T1000 (cell line): ENCODE measurements at places on chromosomes 6 and 20.

- DNase-seq: no peak
These were observed 164.1 kb downstream of the FRK start for GRCh38 chr6:115896538-115897129.

DNA sequence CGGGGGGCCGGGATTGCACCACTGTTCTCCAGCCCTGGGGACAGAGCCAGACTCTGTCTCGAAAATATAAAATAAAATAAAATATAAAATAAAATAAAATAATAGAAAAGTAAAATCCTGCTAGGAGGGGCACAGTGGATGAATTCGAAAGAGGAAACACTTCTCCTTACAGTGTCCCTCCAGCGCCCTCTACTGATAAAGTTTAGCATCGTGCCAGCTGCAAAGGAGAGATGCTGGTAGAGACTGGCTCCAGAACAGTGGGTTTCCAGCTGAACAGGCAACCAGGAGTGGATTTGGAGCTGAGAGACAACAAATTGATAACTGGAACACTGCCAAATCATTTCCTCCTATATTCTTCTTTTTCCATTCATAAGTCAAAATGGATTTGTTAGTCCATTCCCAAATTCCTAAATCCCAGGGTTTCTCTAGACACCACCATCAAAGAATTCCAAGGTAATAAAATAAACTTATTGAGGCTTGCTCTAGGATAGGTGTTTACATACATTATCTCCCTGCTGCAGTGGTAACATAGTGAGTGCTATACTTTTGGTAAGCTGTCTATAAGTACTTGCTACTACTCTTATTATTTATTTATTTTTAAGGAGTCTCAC lies 31.7 kb upstream of the TBPL1 start:
- peak; percentile 40 for DNase-seq

GRCh38 chr6:134278000-134278399 lies 39.9 kb downstream of the SGK1 start:
- DNase-seq: no peak

- DNase-seq: no peak
These were observed 754.7 kb upstream of the NRSN1 start for GRCh38 chr6:23371132-23371915.

GRCh38 chr20:21548390-21549035 lies 34.6 kb upstream of the NKX2-2 start:
- no peak for DNase-seq

DNA sequence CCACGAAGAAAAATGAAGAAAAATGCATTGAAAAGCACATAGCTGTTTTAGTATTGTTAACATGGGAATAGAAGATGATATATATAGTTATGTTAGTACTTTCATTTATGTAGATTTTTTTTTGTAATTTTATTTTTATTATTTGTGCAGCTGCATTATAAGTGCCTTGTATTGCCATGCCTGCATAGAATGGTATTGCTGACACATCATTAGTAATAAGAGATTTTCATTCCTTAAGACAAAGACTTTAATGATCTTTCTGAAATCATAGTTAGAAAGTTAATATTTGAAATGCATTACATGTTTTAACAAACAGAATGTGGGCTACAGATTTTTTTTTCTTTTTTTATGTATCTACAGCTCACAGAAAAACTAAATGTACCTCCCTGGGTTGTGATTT lies 506.5 kb downstream of the NKAIN2 start:
- no peak for DNase-seq

DNA sequence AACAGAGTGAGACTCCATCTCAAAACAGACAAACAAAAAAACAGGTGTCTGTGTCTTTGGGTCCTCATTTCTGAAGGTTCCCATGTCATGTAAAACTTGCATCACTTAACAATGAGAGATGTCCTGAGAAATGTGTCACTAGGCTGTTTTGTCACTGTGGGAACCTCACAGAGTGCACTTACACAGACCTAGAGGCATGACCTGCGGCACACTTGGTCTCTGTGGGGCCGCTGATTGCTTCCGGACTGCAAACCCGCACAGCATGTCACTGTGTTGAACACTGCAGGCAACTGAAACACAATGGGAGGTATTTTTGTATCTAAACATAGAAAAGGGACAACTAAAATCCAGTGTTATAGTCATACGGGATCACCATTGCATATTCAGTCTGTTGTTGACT lies 42.3 kb upstream of the TMEM181 start:
- no peak for DNase-seq

DNA sequence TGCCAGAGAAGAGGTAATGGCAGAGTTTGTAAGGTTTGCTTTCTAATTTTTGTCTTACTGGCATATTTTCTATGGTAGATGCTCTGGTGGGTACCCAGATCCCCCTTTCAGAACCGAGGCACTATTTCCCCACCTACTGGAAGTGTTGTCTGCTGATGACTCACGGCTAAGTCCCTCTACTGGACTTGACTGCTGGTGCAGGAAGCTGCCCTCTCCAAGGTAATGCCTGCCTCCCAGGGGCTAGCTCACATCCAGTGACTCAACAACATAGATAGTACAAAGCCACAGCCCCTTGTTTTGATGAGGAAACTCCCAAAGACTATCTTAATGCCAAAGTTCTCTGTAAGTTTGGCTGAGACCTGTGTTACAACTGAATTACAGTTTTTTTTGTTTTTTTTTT lies 285.4 kb upstream of the FLRT3 start:
- DNase-seq: peak; percentile 32

DNA sequence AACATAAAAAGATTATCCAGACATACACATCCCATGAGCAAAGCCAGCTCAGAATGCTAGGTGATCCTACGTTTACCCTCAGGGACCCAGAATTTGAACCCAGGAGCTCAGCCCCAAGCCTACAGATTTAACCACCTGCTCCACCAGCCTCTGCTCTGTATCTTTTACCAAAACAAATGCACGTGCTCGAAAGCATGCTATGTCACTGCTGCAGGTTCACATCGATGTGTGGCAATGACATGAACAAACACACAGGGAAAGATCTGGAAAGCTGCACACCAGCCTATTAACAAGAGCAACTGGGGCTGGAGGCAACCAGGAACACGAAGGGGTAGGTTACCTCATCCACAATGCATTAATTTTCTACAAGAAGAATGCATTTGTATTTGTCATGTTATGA lies 32.1 kb downstream of the PREX1 start:
- DNase-seq: no peak

- no peak for DNase-seq
These were observed 13.7 kb upstream of the FAM110A start for GRCh38 chr20:819680-820322.

DNA sequence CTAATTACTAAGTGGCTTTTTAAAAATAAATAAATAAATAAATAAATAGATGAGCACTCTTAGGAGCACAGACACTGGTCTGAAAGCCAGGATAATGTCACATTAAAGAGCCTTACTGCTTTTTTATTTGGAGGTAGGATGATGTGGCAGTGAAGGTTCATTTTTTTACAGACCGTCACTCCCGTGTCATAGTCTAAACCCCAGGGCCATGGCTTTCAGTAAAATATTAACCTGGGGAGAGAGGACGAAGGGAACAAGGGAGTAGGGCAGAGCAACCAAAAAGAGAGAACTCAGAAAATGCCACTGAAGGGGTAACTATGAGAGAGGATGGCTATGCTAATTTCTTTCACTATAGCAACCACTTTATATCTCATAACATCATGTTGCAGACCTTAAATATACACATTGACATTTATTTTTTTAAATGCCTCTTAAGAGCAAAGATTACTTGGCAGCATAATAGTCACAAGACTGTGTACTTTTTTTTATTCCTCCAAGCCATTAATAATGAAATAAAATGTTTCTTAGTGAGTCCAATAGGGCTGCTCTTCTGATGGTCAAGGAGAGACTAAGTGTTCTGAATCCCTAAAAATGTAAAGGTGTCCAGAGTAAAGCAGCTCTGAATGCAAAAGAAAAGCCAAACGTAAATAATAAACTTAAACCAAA lies 100.9 kb upstream of the SIM1 start:
- no peak for DNase-seq

DNA sequence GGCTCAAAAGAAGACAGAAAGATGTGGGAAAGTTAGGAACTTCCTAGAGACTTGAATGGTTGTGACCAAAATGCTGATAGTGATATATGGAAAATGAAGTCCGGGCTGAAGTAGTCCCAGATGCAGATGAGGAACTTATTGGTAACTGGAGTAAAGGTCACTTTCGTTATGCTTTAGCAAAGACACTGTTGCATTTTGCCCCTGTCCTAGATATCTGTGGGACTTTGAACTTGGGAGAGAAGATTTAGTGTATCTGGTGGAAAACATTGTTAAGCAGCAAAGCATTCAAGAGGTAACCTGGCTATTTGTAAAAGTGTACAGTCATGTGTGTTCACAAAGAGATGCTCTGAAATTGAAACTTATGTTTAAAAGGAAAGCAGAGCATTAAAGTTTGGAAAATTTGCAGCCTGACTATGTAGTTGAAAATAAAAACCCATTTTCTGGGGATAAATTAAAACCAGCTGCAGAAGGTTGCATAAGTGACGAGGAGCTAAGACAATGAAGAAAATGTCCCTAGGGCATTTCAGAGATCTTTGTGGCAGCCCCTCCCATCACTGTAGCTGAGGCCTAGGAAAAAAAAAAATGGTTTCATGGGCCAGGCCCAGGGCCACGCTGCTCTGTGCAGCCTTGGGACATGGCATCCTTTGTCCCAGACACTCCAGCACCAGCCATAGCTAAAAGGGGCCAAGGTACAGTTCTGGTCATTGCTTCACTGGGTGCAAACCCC lies 1692.2 kb downstream of the HACE1 start:
- DNase-seq: no peak

- DNase-seq: no peak
These were observed 596.0 kb downstream of the COL12A1 start for GRCh38 chr6:74609871-74610270.

- no peak for DNase-seq
These were observed 718.9 kb downstream of the EPHA7 start for GRCh38 chr6:92700411-92700810.

DNA sequence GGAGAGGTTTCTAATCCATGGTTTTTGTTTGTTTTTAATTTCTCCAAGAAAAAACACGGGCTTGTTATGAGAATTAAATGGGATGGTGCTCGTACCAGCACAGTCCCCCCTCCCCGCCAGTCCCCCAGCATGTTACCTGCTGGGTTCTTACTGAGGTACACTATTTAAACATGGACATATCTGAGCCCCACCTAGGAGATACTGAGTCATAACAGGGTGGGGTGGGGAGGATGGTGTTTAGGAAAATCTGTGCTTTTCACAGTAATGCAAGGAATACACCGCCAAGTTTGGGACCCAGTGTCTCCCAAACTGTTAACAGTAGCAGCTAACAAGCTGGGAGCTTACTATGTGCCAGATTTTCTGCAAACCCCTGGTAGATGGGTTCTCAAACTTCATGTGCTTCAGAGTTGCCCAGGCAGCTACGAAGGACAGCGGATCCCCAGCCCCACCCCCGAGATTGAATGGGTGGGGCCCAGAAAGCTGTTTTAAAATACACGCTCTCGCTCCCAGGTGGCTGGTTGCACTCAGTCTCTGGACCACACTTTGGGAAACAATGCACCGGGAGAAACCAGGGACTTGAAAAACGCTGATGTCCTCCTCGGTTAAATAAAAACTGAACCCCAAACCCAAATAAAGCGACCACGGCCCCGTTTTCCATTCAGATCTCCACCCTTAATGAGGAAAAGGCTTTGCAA lies 995 bp downstream of the ZFP64 start:
- DNase-seq: peak; percentile 16

DNA sequence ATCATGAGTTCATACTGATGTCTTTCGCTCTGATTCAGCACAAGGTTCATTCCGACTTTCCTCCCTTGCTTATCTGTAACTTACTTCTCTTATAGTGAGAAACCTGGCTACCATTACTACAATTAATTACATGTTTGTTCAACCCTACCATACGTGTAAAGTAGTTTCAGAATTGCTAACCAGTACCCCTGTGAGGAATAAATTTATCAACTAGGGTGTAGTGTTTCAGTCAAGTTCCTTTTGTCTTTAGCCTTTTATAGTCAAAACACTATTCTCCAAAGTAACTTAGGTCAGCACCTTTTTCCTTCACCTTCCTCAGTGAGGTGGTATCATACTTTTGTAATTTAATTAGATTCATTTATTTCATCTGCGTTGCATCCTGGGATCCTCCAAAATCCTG lies 64.9 kb downstream of the MAP3K4 start:
- no peak for DNase-seq

DNA sequence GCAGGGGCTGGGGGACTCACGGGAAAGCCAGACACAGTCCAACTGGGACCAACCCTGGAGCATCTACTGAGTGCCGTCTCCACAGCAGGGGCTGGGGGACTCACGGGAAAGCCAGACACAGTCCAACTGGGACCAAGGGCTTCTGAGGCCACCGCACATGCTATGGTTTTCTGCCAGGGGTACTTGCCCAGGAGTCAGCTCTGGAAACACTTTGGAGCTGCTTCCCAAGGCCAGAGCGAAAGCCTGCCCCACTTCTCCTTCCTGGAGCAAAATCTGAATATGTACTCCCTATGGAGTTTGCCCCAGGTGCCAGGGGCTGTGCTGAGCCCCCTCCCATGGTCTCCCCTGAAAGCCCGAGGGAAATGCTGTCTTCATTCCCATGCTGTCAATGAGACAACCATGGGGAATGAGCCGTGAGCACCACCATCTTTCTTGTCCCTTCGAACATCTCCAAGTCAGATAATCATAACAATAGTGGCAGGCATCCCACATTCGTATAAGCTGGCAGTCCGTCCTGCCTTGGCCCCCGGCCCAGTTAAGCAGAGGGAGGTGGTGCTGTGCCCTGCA lies 18.5 kb downstream of the PCK1 start:
- DNase-seq: no peak

- peak; percentile 17 for DNase-seq
These were observed 1.1 kb downstream of the RGS17 start for GRCh38 chr6:153129873-153130514.

DNA sequence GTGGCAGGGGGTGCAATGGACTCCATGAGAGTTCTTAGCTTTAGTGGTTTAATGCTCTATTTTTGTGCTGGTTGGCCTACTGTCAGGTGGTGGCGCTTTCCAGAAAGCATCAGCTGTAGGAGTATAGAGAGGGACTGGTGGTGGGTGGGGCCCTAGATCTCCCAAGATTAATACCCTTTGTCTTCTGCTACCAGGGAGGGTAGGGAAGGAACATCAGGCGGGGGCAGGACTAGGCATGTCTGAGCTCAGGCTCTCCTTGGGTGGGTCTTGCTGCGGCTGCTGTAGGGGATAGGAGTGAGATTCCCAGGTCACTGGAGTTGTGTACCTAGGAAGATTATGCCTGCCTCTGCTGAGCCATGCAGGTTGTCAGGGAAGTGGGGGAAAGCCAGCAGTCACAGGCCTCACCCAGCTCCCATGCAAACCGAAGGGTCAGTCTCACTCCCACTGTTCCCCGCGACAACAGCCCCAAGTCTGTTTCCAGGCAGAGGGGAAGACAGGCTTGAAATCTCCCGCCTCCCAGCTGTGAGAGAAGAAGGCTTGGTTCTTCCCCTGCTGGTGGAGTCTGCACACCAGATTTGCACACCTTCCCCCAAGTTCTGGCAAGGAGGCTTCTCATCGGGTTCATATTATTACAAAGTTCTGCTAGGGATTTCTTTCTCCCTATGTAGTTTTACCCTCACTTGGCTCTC lies 46.7 kb upstream of the PKIB start:
- DNase-seq: no peak

DNA sequence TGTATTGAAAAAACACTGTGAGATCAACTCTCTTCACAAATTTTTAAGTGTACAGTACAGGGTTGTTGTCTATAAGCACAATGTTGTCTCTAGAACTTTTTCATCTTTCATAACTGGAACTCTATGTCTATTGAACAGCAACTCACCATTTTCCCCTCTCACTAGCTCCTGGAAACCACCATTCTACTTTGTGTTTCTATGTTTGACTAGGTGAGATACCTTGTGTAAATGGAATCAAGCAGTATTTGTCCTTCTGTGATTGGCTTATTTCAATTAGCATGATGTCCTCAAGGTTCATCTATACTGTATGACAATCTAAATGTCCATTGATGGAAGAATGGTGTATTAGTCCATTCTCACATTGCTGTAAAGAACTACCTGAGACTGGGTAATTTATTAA lies 210.1 kb upstream of the FUT9 start:
- DNase-seq: no peak
